Renal cortex interstitium (tissue), 15 donors: ENCODE measurements at places on chromosomes 4 and X. TPM values are rescaled to one million over a fixed set of nuclear protein-coding genes. Genes with fewer than 3 reads are reported as not detected.

DNA sequence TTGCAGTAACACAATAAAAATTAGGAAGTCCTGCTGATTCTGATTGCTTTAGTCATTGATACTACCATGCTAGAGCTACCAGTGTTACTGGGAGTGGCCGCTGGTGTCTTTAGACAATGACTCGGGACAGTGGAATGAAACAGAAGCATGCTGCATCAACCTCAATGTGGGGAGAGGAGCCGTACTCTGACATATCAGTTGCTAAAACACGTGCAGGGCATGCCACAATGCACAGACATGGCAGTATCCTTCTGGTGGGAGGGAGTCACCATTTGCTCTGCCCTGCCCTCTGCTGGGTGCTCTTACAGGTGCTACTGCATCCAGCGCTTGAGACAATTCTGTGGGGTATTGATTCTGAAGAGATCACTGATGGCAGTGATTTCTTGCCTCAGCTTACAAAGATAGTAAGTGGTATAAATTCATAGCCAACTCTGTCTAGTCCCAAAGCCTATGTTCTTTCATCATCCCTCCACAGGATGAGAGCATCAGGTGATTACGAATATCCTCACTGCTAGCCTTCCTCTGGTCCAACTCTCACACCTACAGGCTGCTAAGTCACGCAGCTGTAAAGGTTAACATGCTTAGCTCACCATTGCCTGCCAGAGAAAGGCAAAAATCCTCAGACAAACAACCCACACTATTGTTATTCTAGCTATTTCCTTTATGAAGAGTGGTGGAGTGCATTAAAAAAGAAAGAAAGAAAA, 43.7 kb downstream of the NSG1 start:
- DNase-seq: no peak

GRCh38 chr4:155474758-155475157, 98.0 kb upstream of the MAP9 start:
- no peak for DNase-seq

DNA sequence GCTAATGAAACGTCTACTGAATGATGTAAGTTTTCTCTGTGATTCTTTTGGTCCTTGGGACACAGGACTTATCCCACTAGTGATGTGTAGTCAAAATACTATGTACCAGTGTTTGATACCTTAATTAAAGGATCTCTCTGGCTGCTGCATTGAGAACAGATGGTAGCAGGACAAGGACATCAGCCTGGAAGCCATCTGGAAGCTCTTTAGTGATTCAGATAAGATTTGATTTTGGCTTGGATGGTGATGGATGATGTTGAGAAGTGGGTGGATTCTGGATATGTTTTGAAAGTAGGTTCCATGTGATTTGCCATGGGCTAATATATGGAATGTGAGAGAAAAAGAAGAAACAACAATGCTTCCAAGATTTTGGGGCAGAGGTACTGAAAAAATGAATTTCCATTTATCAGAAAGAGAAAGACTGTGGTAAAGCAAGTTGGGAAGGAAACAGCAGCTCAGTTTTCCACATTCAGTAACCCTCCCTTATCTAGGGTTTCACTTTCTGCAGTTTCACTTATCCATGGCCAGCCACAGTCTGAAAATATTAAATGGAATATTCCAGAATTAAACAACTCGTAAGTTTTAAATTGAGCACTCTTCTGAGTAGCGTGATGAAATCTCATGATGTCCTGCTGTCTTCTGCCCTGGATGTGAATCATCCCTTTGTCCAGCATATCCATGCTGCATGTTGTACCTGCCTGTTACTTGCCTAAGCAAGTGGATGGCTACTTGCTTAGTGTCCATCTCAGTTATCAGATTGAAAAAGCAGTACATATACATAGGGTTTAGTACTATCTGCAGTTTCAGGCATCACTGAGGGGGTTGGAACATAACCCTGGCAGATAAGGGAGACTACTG, 15.6 kb downstream of the CD38 start:
- no peak for DNase-seq

GRCh38 chr4:180566492-180566891, 1676.7 kb upstream of the TENM3 start:
- no peak for DNase-seq

DNA sequence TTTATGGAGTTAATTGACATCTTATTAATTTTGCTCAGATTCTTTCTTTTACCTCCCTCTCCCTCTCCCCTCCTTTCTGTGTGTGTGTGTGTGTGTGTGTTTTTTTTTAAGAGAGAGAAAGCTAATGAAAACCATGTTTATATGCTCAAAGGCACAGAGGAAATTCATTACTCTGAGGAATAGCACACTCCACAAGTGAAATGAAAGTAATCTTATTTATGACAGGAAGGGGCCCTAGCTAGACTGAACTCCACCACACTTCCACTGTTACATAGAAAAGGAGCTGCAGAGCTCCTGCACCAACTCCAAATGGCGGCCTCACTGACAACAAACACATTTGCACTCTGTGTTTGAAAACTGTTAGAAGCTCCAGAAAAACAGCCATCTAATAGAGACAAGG, 150.6 kb downstream of the RASL11B start:
- peak; percentile 56 for DNase-seq

- no peak for DNase-seq
These were observed 15.3 kb downstream of the HOPX start for GRCh38 chr4:56665781-56666180.

DNA sequence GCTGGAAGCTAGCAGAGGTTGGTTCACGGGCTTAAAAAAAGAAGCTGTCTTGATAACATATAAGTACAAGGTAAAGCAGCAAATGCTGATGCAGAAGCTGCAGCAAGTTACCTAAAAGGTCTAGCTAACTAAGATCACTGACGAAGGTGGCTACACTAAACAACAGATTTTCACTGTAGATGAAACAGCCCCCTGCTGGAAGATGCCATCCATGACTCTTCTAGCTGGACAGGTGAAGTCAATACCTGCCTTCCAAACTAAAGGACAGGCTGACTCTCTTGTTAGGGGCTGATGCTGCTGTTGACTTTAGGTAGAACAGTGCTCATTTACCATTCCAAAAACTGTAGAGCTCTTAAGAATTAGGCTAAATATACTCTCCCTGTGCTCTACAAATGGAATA, 99.5 kb downstream of the FBXW7 start:
- DNase-seq: no peak

DNA sequence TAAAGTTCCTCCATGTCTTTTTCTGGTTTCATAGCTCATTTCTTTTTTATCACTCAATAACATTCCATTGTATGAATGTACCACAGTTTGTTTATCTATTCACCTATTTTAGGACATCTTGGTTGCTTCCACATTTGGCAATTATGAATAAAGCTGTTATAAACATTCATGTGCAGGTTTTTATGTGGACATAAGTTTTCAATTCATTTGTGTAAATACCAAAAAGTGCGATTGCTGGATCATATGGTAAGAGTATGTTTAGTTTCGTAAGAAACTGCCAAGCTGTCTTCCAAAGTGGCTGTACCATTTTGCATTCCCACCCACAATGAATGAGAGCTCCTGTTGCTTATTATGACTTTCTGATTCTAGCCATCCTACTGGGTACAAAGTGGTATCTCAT, 36.3 kb upstream of the ZFX start:
- DNase-seq: no peak

DNA sequence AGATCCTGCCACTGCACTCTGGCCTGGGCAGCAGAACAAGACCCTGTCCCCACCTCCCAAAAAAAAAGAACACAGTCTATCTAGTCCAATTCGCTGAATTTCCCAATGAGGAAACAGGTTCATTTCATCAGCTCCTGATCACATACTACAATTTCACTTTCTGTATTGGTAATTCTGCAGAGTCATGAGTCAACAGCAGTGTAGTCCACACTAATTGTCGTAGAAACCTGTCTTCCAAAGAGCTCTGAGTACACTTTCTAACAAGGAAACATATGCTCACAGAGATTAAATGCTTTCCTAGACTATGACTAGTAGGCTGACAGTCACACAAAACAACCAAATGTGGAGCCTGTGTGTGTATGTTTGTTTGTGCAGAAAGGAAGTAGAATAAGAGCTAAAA, 91.9 kb downstream of the GPC4 start:
- DNase-seq: no peak

GRCh38 chr4:150579551-150580234, 2.3 kb upstream of the MAB21L2 start:
- DNase-seq: no peak

DNA sequence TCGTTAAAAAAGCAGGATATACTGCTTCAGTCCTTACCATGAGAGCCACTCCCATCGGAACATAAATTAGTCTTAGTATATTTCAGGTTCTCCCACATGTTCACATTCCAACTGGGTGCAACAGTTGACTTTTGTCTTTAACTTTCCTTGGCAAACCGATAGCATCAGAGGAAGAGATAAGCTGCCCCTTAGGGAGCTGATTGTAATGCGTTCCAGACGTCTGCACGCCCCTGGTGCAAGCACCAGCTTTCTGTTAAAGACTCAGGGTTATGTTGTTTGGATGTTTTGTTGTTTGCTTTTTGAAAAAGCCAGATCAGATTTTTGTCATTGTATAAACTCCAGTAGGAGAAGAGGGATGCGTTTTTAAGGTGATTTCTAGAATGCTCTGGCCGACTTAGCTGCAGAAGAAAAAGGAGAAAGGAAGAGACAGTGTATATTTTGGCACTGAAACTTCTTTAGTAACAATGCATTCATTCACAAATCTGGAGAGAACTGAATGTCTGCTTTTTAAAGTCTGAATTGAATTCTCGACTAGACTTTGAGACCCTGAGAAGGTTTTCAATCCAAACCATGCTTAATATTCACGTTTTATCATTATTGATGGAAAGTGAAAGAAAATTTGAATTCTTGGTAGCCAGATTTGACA, 160.9 kb downstream of the CBR4 start:
- no peak for DNase-seq

- DNase-seq: no peak
These were observed 7.0 kb upstream of the CDKN2AIP start for GRCh38 chr4:183437452-183437851.

DNA sequence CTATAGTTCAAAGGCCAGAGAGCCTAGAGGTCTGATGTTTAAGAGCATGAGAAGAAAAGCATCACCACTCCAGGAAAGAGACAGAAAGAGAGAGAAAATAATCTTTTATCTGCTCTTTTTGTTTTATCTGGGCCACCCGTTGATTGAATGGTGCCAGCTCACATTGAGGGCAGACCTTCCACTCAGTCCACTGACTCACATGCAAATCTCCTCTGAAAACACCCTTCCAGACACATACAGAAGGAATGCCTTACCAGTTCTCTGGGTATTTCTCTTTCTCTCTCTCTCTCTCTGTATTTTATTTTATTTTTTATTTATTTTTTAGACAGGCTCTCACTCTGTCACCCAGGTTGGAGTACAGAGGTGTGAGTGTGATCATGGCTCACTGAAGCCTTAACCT, 252.5 kb downstream of the DTHD1 start:
- DNase-seq: no peak

GRCh38 chr4:187608001-187608421, 387.6 kb upstream of the ZFP42 start:
- no peak for DNase-seq

- no peak for DNase-seq
These were observed 13.3 kb upstream of the TADA2B start for GRCh38 chr4:7029921-7030320.

- DNase-seq: no peak
These were observed 126.7 kb downstream of the FRYL start for GRCh38 chr4:48653217-48654014.

GPC4 gene
- 19.2 TPM for polyA plus RNA-seq

ARMCX1 gene
- polyA plus RNA-seq: 45.5 TPM

DNA sequence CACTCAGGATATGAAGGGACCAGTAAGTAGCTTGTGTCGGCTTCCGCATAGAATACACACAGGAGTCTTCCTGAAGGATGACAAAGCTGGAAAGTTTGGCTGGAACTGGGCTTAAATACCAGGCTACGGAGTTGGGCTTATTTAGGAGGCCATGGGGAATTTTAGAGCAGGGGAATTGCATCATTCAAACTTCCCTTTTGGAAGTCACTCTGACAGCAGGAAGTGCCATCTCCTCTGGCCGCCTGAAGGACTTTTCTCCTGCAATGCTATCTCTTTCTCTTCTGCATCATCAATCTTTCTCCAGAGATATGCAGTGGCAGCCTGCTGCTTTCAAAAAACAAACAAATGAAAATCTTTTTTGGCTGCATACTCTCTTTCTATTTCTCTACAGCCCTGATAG, 48.4 kb upstream of the PAK3 start:
- no peak for DNase-seq

UGT2B15 gene
- polyA plus RNA-seq: not detected

EVC gene
- polyA plus RNA-seq: 56.5 TPM

HTN1 gene
- polyA plus RNA-seq: not detected

C4orf50 gene
- 0.03 TPM for polyA plus RNA-seq

DNA sequence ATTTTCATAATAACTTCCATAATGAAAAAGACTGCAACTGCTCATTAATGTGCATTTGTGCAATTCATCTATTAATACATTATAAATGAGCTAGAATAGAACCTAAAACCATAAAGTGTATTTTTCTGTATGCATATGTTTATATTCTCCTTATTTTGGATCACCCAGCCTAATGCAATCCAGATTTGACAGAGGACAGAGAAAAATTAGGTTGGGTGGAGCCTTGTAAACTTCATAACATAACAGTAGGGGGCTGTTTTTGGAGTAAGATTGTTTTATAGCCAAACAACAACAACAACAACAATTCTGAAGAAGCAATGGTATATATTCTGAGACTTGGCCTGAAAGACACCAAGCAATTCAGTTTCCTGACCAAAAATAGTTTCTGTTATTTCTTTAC, 615.3 kb upstream of the SLIT2 start:
- DNase-seq: no peak

GRCh38 chr4:8568068-8568668, 12.0 kb upstream of the GPR78 start:
- DNase-seq: no peak

- DNase-seq: peak; percentile 1
These were observed 1000.7 kb downstream of the STIM2 start for GRCh38 chr4:27861381-27861787.

DNA sequence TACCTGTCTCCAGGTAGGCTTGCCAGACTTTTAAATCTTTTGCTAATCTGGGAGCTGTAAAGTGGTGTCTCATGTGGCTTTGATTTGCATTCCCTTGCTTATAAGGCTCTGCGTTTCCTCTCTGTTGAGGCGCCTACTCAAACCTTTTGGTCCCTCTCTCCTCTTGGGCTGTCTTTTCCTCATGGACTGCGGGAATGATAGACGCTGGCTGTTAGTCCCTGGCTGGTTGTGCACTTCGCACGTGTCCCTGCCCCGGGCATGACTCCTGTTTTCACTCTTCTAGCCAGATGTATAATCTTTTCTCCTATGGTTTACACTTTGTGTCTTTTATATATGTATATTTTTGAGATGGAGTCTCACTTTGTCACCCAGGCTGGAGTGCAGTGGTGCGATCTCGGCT, 39.7 kb downstream of the RGS12 start:
- no peak for DNase-seq

- DNase-seq: no peak
These were observed 20.8 kb downstream of the CLCN4 start for GRCh38 chrX:10177601-10178000.

- DNase-seq: no peak
These were observed 110.9 kb downstream of the FHIP1A start for GRCh38 chr4:151519728-151520415.

GRCh38 chr4:85610450-85610849, 135.5 kb downstream of the ARHGAP24 start:
- DNase-seq: no peak
